Activated CD4-positive, alpha-beta T cell treated with anti-CD3 and anti-CD28 coated beads, Interleukin-2, amount 10 ng/mL, durations not matched to agents 24 days and 14 days (primary cell): ENCODE measurements at places on chromosomes 12 and 14. TPM values are rescaled to one million over a fixed set of nuclear protein-coding genes. Genes with fewer than 3 reads are reported as not detected.

DNA sequence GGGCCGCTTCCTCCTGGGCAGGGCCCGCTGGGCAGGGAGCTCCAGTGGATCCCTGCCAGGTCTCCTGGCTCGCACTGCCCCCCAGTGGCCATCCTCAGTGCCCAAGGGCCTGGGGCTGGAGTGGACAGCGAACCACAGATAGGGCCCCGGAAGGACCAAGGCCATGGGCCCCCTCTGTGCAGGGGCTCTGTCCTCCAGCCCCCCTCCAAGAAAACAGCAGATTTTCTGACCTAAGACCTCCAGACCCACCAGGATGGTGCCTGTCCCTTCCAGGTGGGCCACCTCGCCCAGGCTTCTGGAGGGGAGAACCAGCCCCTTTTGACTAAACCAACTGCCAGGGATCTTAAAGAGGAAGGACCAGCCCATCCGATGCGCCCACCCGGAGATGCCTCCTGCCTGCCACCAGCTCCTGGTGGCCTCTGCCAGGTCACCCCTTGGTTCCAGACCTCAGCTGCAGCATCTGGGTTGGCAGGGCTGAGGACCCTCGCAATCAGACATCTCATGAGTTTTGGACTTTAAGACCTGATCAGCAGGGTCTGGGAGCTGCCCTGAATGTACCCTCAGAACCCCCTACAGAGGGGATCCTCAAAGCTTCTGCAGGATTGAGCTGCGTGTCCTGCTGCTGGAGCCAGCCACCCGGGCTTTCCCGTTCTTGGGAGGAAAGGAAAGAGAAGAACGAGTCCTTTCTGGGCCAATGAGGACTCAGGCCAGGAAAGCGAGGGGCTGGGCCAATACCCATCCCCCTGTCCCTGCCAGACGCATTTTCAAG, 325.8 kb upstream of the DIO3 start:
- DNase-seq = peak; percentile 72

GRCh38 chr12:109553906-109554500, 19.3 kb downstream of the MMAB start:
- no peak for DNase-seq

DNA sequence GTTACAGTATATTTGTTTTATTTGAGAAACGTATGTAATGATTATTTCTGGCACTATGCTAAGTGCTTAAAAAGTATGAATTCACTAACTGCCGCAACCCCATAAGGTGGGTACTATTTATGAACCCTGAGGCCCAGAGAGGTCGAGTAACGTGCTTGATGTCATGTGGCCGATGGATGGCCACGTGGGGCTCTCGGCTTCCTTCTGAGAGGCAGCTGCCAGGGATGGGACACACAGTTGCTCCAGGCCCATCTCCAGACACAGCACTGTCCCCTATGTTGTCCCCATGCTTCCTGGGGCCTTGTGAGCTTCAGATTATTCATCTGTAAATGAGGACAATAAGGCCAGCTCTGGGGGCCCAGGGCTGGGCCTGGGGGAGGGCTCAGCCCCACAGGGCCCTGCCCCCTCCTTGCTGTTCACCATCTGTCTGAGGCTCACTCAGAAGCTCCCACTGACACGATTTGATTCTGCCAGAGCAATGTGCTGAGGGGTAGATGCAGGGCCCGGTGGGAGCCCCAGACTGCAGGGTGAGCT, 115.0 kb downstream of the CALM1 start:
- DNase-seq = no peak

- no peak for DNase-seq
These were observed 89.0 kb downstream of the BORCS5 start for GRCh38 chr12:12445882-12446181.

DNA sequence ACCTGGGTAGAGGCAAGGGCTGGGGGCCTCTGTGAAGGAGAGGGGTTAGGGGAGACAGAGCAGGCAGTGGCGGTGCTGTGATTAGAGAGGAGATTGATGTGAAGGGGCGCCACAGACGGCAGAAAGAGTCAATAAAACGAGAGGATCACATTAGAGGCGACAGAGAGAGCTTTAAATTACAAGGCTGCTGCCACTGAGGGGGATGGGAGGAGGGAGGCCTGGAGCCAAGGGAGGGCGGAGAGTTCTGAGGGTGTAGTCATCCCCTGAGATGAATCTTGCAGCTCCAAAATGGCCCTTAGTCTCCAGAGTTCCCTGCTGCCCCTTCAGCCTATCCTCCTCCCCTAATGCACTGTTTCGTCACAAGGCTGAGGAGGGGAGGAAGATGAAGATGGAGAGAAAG, 12.8 kb downstream of the ZFHX2 start:
- DNase-seq = no peak

GRCh38 chr14:34060651-34060999, 109.8 kb upstream of the EGLN3 start:
- no peak for DNase-seq

DNA sequence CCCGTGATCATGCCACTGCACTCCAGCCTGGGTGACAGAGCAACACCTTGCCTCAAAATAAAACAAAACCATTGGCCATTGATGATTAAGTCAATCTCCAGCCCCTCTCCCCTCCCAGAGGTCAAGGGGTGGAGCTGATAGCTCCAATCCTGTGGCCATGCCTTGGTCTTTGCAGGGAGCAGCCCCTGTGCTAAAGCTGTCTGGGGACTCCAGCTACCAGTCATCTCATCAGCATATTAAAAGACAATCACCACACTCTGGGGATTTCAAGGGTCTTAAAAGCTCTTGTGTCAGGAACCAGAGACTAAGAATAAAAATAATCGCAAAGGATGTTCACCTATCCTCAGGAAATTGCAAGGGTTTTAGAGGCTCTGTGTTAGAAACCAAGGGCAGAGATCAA, 30.6 kb downstream of the HCAR2 start:
- DNase-seq = no peak

DNA sequence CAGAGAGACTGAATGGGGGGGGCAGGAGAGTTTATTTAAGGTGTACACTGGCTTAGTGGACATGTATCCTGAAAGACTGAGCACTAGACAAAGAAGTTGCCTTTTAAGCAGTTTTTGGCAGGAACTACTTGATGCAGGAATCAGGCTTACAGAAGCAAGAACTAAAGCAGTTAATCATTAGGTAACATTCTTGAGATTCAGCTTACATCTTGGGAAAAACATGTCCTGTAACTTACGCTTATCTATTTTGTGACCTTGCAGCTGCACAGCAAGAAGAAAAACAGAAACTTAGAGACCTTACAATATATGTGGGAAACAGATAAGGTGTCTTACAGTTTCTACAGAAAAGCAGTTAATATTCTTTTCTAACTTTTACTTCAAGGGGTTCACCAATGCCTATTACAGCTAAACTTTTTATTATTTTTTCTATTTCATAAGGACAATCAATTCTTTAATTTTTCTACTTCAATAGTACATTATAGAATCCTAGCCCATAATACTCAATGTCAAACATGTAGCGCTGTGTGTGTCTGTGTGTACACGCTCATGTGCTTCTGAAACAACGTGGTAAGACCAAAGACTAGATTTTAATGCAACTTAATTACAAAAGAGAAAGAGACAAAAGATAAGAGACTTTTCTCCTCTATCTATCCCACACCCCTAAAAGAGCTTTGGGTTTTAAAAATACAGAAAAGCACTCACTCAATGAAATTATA, 276.9 kb downstream of the PRKD1 start:
- no peak for DNase-seq

DNA sequence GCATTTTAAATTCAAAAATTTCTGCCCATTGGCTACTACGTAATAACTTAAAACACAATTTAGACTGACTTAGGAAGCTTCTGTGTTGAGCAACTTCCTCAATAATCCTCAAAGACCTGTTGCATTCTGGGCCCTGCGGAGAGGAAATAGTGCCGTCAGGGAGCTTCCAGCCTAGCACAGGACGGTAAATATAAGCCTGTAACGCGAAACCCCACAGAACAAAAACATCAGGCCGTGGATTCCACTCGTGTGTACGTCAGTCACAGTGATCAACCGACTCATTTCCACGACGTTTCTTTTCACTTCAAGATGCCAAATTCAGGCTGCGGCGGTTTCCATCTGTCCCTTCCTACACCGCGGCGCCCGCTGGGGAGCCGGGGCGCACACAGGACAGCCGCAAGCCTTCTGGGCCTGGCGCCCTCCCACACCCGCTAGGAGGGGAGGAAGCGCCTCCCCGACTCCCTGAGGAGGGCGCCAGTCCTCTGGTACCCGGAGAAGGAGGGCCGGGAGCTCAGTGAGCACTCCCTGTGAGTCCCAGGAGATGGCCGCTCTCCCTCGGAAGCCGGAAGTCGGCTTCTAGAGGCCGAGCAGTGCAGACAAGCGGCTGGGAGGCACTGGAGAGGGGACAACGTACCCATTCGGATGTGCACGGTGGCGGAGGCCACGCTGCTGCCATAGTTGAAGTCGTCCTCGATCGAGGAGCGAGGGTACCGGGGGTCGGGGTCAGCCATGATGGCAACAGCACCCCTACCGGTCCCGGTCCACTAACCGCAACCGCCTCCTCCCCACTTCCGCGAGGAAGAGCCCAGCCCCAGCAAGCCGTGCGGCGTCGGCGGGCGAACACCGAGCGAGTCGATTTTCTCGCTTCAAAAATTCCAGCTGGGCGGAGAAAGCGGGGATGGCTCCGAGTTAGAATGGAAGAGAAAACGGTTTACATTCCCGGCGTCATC, at the start of gene TMBIM4:
Gene TMBIM4, minus strand, starts transcription at position 776 of the 950 bp plus-strand sequence. Its CDS starts 45 bp downstream, at position 731.
- peak; percentile 95 for DNase-seq

DNA sequence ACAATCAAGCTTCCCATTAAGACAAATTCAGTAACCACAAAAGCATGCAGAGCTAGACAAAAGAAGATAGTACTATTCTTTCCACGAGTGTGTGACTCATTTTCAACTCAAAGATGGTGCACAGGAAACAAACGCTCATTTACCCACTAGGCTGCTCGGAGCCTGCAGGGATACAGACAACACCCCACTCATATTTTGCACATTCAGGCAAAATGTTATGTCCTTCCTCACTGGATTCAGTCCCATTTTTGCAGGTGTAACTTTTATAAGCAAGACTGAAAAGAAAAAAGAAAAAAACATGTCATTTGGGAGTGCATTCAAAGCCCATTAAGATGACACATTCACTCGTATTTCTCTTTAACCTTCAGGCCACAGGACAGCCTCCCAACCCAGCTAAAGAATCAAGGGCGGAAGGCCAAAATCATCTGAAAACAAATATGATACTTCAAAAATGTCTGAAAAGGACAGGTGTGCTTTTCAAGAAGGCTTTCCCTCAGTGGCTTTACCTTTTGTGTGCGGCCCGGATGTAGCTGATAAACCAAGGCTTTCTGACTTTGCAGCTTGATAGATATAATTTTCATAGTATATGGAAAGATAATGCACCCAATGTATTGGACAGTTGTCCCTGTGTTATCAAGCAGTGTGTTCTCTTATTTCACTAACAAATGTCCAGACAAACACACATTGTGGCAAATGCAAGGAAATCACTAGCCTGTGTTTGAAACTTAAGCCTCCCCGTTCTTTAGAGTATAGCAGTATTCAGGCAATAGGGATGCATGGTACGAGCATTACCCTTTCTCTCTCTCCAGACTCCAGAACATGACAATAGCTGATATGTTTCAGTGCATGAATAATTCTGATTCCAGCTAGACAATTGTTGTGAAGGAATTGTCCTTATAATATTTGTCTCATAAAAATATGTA, 147.8 kb upstream of the KRR1 start:
- peak; percentile 66 for DNase-seq

- no peak for DNase-seq
These were observed 140.8 kb downstream of the TTC7B start for GRCh38 chr14:90675399-90675798.

DNA sequence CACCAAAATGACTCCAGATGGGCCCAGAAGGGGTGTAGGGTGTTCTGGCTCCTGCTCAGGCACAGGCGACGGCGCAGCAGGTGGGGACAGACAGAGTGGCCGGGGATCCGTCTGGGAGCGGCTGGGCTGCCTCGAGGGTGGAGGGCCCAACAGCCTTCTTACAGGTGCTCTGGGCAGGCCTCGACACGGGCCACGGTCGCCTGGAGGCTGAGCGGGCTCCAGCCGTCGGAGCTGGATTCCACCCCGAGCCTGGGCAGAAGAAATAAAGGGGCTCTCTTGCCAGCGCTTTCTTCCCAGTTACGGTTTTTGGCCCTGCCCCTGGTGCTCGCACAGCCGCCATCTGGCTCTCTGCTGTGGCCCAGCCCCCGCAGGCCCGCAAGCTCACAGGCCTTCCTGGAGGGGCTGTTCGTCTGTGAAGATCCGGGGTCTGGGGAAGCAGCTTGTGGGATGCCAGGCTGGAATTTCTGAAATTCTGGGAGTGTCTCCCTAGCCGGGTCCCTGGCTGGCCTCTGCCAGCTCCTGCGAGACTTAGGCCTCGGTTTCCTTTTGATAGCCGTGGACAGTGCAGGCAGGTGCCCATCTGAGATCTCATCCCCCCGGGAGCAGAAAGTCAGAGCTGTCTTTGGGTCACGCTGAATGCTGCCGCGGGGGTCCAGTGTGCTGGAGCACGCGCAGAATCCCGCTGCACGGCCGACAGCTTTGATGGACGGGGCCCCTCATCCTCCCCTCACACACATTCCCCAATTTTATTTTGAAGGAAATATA, 122.7 kb downstream of the PAPOLA start:
- no peak for DNase-seq

DNA sequence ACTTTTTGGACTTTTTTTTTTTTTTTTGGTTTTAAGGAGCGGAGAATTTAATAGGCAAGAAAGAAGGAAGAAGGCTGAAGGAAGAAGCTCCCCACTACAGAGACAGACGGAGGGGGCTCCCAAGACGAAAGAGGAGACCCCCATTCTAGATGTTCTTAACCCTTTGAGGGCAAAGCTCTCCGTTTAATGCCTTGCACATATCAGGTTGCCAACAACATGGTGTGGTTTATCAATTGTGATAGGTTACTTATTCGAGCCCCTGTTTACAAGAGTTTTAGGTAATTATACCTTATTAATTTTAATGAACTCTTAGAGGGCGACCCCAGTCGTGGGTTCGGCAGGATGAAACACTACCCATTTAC, 1.2 kb upstream of the FBXO33 start:
- no peak for DNase-seq

Gene RNASE13
- total RNA-seq = not detected in 2 replicates

Gene EIF2S3B
- 0.62 and 0.98 TPM in 2 replicates for total RNA-seq

Gene SLC38A4
- not detected in 2 replicates for total RNA-seq

Gene RD3L
- not detected in 2 replicates for total RNA-seq

Gene GYS2
- 0.17 TPM in 1 of 2 replicates, not detected in the other for total RNA-seq

Gene KRT8
- 0.51 TPM in 1 of 2 replicates, not detected in the other for total RNA-seq

Gene GRIP1
- 0.26 and 0.40 TPM in 2 replicates for total RNA-seq

Gene LRRC10
- not detected in 2 replicates for total RNA-seq

Gene KRT2
- not detected in 2 replicates for total RNA-seq

Gene ZC2HC1C
- 0.82 and 1.6 TPM in 2 replicates for total RNA-seq

Gene KERA
- total RNA-seq = not detected in 2 replicates

Gene MYO1H
- total RNA-seq = not detected in 2 replicates

Gene KRT71
- total RNA-seq = not detected in 2 replicates

Gene VASH1
- 5.8 and 6.9 TPM in 2 replicates for total RNA-seq

Gene PELI2
- total RNA-seq = 2.8 and 3.0 TPM in 2 replicates

Gene TAS2R8
- not detected in 2 replicates for total RNA-seq

Gene PRR13
- 201 and 211 TPM in 2 replicates for total RNA-seq
